ENCODE measurements at places on chromosomes 3 and 15. TPM values are rescaled to one million over a fixed set of nuclear protein-coding genes. Genes with fewer than 3 reads are reported as not detected.

Gene SLC28A1
- total RNA-seq = not detected

Gene NMNAT3
- 4.8 TPM for total RNA-seq

Gene CHRNA3
- total RNA-seq = not detected

Gene ITGA11
- total RNA-seq = 0.07 TPM

Gene ITPR1
- 53.8 TPM for total RNA-seq

Gene NR2E3
- not detected for total RNA-seq

Gene GATA2
- total RNA-seq = 4.3 TPM

Gene GOLGA8G
- total RNA-seq = 0.46 TPM

Gene SUCNR1
- total RNA-seq = not detected

Gene TMEM45A
- total RNA-seq = not detected

Gene PLSCR2
- not detected for total RNA-seq

Gene TEX55
- not detected for total RNA-seq

GRCh38 chr3:69658514-69659140, 80.6 kb upstream of the MITF start:
- H3K27me3 ChIP-seq = no peaks in the 10 kb centered on the region
- H3K4me1 ChIP-seq = no peaks in the 10 kb centered on the region
- no peaks in the 10 kb centered on the region for H3K36me3 ChIP-seq
- no peak for DNase-seq

- DNase-seq = no peak
- no peak overlapping the region for H3K27ac ChIP-seq
- no peak overlapping the region for H3K4me3 ChIP-seq
- H3K27me3 ChIP-seq = no peaks in the 10 kb centered on the region
Observed at GRCh38 chr3:151236316-151236715, 33.3 kb upstream of the GPR171 start.

DNA sequence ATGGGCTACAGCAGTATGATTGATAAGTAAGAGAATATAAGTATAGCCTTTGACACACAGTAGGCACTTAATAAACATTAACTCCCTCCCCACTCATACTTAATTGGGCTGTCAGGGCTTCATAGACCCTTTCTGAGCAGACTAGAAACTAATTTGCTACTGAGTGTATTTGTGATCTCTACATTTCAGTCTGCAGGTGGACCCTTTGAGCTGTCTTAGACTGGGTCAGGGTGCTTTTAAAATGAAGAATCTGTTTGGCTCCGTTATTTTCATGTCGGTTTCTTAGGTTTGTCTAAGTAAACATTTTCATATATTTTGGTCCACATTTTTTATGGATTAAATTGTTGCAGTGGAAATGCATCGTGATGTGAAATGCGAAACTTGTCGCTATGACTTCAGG, 50.3 kb upstream of the SELENOK start:
- peaks cover 4% of the 10 kb centered on the region for H3K27me3 ChIP-seq
- no peak overlapping the region for H3K4me3 ChIP-seq
- no peak for DNase-seq
- no peak overlapping the region for H3K27ac ChIP-seq

- peaks cover 19% of the 10 kb centered on the region for H3K27me3 ChIP-seq
- no peak for DNase-seq
- H3K27ac ChIP-seq = no peak overlapping the region
- H3K4me3 ChIP-seq = no peak overlapping the region
- no peaks in the 10 kb centered on the region for H3K4me1 ChIP-seq
Observed at GRCh38 chr15:57949374-57949943, 116.1 kb downstream of the ALDH1A2 start.

- no peaks in the 10 kb centered on the region for H3K27me3 ChIP-seq
- no peaks in the 10 kb centered on the region for H3K36me3 ChIP-seq
- DNase-seq = no peak
- H3K4me3 ChIP-seq = no peak overlapping the region
Observed at GRCh38 chr3:112776000-112776399, 70.7 kb downstream of the CD200R1L start.

DNA sequence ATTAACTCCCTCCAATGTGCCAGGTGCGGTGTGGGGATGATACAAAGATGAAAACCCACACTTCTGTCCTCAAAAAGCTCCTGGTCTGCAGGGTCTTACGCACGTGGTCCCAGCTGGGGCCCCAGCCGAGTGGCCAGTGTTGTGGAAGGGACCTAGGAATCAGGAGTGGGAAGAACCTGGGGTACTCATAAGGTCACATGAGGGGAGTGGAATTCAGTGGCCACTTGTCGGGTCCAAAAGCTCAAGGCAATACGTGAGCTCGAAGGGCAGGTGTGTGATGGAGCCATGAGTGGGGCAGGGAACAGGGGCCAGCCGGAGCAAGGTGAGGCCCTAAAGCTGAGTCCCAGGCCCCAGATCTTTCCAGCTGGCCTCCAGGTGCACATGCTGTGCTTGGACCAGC, 260.0 kb upstream of the LYSMD4 start:
- DNase-seq = no peak
- H3K27me3 ChIP-seq = no peaks in the 10 kb centered on the region
- no peaks in the 10 kb centered on the region for H3K4me1 ChIP-seq

GRCh38 chr3:72182206-72182605, 397.3 kb upstream of the PROK2 start:
- H3K27me3 ChIP-seq = no peaks in the 10 kb centered on the region
- no peak overlapping the region for H3K4me3 ChIP-seq
- peaks cover 9% of the 10 kb centered on the region for H3K4me1 ChIP-seq
- no peak for DNase-seq

DNA sequence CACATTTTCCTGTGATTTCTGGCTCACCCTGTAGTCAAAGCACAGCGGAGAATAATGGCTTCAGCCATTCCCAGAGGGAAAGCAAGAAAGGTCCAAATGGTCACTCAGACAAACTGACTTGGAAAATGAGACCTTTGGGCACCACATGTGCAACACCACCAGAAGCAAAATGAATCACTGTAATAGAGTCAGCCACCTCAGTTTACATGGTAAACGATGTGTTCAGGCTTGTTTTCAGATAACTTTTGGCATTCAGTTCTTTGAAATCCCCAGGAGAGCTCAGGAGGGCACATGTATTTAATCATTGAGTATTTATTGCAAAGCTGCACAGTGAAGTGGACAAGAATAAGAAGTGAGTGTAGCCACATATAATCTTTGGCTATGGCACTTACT, 38.4 kb upstream of the ALCAM start:
- no peaks in the 10 kb centered on the region for H3K4me1 ChIP-seq
- DNase-seq = no peak
- no peak overlapping the region for H3K4me3 ChIP-seq

DNA sequence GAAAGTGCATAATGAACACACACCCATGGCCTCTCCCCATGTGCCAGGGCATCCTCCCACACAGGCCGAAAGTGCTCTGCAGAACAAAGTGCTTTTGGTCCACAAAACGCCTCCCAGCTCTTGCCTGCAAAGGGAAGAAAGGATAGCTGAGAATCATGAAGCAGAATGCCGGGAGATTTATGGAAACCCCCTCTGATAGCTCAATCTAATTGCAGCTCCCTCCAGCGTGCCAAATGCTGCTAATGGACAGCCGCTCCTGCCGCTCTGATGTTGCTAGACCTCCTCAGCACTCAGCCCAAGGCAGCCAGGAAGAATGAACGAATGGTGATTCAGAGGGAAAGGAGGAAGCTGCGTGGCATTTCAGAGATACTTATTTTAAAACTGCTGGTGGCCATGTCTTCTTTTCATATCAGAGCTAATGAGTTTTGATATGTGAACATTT, 145.3 kb downstream of the TJP1 start:
- H3K27ac ChIP-seq = no peak overlapping the region
- H3K27me3 ChIP-seq = no peaks in the 10 kb centered on the region
- no peaks in the 10 kb centered on the region for H3K4me1 ChIP-seq
- H3K36me3 ChIP-seq = no peaks in the 10 kb centered on the region

DNA sequence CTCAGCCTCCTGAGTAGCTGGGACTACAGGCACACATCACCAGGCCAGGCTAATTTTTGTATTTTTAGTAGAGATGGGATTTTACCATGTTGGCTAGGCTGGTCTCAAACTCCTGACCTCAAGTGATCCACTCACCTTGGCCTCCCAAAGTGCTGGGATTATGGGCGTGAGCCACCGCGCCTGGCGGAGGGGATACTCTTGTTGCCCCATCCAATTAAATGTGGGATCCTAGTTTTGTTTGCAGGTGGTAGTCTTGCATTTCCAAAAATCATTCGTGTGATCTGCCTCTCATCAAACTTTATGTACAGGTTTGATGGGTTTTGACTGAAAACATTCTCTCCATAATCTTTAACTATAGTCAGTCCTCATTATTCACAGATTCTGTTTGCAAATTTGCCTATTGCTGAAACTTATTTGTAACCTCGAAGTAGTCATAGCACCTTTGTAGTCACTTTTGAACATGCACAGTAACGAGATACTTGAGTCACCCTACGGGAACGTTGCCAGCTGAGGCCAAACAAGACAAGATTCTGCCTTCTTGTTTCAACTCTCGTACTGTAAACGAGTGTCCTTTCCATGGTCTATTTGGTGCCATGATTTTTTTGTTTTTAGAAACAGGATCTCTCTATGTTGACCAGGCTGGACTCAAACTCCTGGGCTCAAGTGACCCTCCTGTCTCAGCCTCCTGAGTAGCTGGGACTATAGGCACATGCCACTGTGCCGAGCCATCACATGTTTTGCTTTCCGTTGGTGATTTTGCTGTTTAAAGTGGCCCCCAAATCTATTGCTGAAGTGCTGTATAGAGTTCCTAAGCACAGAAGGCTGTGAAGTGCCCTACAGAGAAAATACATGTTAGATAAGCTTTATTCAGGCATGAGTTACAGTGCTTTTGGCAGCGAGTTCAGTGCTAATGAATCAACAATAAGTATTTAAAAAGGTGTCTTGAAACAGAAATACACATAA, 8.1 kb upstream of the MAPK6 start:
- H3K4me1 ChIP-seq = peaks cover 12% of the 10 kb centered on the region
- H3K27ac ChIP-seq = no peak overlapping the region

GRCh38 chr3:192958219-192958872, 40.7 kb upstream of the MB21D2 start:
- no peaks in the 10 kb centered on the region for H3K4me1 ChIP-seq
- no peak overlapping the region for H3K27ac ChIP-seq
- no peak for DNase-seq
- H3K36me3 ChIP-seq = no peaks in the 10 kb centered on the region
- no peaks in the 10 kb centered on the region for H3K27me3 ChIP-seq

GRCh38 chr3:31692751-31693150, 160.0 kb downstream of the STT3B start:
- no peak for DNase-seq
- H3K4me1 ChIP-seq = no peaks in the 10 kb centered on the region
- no peaks in the 10 kb centered on the region for H3K27me3 ChIP-seq
- no peak overlapping the region for H3K4me3 ChIP-seq
- H3K27ac ChIP-seq = no peak overlapping the region

DNA sequence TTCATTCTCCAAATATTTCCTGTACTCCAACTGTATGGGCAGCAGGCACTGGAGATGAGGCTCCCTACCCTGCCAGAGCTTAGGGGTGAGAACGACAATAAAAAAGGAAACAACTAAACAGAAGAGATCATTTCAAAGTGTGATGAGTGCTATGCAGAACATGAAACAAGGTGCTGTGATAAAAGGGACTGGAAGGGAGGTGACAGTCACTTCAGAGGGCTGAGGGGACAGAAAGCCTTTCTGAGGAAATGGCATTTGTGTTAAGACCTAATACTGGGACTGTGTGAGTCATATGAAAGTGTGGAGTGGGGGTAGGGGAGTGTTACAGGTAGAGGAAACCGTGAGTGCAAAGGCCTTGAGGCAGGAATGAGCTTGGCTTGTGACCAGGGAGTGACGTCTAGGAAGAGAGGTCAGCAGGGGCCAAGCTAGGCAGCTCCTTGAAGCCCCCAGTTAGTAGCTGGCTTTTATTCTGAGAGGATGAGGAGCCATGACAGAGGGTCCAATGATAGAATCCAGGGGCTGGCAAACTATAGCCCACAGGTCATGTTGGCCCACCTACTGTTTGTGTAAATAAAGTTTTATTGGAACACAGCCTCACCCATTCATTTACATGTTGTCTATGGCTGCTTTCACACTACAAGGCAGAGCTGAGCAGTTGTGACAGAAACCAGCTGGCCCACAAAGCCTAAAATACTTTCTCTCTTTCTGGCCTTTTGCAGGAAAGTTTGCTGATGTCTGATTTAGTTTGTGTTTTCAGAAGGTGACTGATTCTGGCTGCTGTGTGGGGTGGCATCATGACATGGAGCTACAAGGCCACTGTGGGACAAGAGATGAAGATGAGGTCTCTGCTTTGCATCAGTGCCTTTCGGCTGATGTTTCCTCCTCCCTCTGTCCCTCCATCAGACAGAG, 56.6 kb downstream of the LSM3 start:
- H3K27ac ChIP-seq = no peak overlapping the region
- no peaks in the 10 kb centered on the region for H3K27me3 ChIP-seq
- no peaks in the 10 kb centered on the region for H3K4me1 ChIP-seq
- no peaks in the 10 kb centered on the region for H3K36me3 ChIP-seq

GRCh38 chr15:42402455-42403205, 43.3 kb downstream of the CAPN3 start:
- no peaks in the 10 kb centered on the region for H3K27me3 ChIP-seq
- H3K4me3 ChIP-seq = no peak overlapping the region
- H3K36me3 ChIP-seq = no peaks in the 10 kb centered on the region
- H3K4me1 ChIP-seq = no peaks in the 10 kb centered on the region
- DNase-seq = no peak
- peak overlapping the region; percentile 47 for H3K27ac ChIP-seq

GRCh38 chr3:101262393-101263240, 57.8 kb downstream of the IMPG2 start:
- no peaks in the 10 kb centered on the region for H3K4me1 ChIP-seq
- H3K4me3 ChIP-seq = no peak overlapping the region
- no peaks in the 10 kb centered on the region for H3K36me3 ChIP-seq
- no peak for DNase-seq
- H3K27ac ChIP-seq = no peak overlapping the region

- H3K27me3 ChIP-seq = no peaks in the 10 kb centered on the region
- H3K27ac ChIP-seq = no peak overlapping the region
- H3K4me1 ChIP-seq = no peaks in the 10 kb centered on the region
Observed at GRCh38 chr3:29971895-29972294, 634.5 kb upstream of the TGFBR2 start.

DNA sequence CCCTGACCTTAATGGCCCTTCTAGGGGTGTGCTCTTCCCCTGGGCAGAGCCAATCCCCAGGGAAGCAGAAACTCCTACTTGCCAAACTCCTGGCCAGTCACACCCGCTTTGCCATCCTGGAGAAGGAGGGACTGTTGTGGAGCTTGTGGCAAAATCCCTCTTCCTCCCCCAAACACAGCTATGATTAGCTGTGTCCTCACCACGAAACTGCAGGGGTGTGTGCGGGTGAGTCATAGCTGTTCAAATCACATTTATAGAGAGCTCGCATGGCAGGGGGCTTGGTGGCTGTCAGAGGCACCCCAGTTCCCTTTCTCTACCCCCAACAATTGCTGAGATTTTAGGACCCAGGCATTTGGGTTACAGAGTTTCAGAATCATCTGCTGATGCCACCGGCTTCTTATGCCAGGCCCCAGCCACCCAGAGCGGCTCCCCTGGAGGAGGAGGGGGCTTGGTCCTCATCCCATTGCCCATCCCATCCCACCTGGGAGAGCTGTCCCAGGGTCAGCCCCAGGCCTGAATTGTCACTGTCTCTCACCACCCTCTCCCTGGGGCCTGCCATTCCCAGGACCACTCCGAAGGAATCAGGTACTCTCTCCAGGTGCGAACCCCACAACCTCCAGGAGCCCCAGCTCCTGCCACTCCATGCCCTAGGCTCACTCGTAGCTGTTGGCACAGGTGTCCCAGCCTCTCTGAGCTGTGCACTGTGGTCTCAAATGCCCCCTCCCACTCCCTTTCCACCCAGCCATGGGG, 28.8 kb upstream of the MAGEF1 start:
- H3K4me1 ChIP-seq = no peaks in the 10 kb centered on the region
- H3K27ac ChIP-seq = no peak overlapping the region
- no peaks in the 10 kb centered on the region for H3K36me3 ChIP-seq
- no peak for DNase-seq

- peak overlapping the region; percentile 90 for H3K27ac ChIP-seq
- H3K36me3 ChIP-seq = no peaks in the 10 kb centered on the region
- H3K4me1 ChIP-seq = peaks cover 78% of the 10 kb centered on the region
- H3K4me3 ChIP-seq = no peak overlapping the region
Observed at GRCh38 chr15:39625451-39625850, 44.6 kb downstream of the THBS1 start.
